ENCODE measurements at places on chromosomes 7 and 10.

GRCh38 chr10:7486528-7486927 lies 75.7 kb upstream of the SFMBT2 start:
- DNase-seq: no peak

DNA sequence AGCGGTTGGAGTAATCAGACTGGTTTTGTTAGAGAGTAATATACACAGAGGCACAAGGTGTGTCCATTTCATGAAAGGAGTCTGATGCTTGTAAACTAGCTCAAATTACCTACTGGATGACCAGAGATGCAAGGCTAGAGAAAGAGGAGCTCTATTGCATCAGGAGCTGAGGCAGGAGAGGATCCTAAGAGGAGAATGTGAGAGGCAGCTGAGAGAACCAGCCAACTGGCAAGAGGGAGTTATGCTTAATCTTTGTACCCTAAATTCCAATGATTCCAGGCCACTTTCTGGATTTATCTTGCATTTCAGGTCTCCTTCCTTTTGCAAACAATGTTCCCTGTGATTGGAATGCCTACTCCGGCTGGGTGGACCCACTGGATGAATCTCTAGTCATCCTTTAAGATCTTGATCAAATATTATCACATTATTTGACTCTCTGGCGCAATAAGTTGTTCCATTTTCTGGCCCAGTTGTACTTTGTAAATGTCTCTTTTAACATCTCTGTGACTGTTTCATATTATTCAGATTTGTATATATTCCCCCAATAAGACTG lies 57.5 kb upstream of the PTPN12 start:
- DNase-seq: no peak

DNA sequence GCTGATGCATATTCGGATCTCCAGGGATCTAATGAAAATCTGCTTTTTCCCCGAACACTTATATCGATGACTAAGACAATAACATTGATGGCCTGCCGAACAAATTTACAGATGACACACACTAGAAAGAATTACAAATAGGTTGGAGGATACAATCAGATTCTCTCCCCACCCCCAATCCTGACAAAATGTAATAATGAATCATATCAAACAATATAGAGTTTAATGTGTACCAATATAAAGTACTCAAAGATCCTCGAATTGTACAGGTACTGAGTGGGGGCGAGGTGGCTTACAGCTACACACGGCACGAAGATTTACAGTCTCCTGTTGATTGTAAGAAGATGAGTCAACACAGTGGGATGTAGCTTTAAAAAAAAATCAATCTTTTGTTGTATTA lies 182.7 kb upstream of the MKLN1 start:
- DNase-seq: no peak

GRCh38 chr10:43955978-43956377 lies 307.3 kb upstream of the ZNF32 start:
- DNase-seq: no peak

- no peak for DNase-seq
Observed at GRCh38 chr7:82185443-82185842, 258.1 kb downstream of the CACNA2D1 start.

DNA sequence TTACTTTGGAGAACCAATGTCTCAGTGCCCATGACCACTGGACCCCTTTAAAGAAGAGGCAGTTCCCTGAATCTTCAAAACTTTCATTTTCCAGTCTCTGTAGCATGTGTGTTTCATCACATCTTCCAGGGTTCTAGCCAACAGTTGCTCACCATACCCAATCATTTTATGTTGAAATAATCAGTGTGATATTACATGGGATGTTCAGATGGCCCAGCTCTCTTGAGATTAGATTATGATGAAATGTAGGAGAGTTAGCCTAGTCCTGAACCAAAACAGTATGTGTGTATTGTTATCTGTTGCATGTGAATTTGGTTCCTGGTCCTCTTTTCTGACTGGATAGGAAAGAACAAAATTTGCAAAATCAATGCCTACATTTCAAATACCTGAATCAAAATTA lies 144.5 kb downstream of the ANKRD7 start:
- DNase-seq: no peak

- no peak for DNase-seq
Observed at GRCh38 chr7:55305135-55305534, 60.0 kb upstream of the LANCL2 start.

DNA sequence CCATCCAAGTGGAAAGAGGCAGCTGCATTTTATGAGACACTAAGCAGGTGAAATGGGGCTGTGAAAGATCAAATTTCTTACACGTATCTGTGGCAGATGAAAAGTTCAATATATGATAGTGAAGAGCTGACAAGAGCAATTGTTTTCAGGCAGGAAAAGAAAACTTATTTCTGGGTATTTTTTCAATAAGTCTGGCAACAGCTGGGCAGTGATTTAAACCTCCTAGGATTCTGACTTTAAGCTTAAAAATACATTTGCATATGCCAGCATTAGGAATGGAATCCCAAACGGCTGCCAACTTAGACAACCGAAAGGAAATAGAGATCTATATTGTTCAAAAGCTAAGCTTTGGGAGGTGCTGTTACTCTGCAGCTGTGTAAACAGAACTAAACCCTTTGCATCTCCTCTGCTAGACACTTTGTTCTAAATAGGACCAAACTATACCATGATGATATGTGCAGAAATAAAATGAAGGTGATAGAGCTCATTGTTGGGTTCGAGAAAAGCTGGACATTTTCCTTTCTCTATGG lies 26.1 kb downstream of the DYNC1I1 start:
- DNase-seq: no peak

DNA sequence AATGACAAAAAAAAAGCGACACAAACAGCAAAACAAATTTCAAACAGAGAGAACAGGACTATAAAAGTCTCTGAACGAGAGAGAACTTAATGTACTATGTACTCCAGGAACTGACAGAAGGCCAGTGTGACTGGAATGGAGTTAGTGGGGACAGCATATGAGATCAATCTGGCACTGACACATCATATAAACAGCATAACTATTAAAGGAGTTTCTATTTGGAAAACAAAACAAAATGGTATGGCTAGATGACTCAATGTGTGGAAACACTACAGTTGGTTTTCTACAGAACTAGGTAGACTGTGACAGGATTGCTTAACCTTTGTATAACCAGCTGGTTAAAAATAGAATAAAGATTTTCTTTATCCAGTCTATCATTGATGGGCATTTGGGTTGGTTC lies 232.9 kb upstream of the KAT6B start:
- DNase-seq: no peak

Measured in GM18507 (cell line).